ENCODE measurements at places on chromosomes 1 and 21.

DNA sequence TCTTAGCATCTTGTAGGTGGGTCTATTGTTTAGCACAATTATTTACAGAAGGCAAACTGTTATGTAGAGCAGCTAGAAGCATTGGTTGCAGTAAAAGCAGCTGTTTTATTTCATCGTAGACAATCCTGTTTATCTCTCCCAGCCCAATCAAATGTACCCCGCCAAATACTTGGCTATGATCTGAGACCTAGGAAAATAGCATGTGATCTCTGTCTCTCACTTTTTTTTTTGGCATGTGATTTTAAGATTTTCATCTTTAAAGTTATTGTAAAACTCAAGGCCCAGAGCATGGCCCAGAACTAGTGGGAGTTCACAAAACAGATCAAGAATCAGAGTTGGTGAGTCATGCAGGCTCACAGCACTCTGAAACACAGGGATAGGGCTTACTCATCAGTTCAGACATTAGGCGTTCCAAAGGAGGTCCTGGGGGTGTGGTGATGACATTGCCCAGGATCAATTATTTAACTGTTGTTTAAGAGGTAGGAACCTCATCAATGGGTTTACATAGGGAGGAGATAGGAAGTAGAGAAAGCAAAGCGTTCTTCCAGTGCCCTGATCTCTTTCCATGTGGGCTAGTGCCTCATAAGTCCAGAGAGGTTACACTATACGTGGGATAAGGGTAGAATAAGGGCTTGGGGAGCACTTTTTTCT, 40.2 kb downstream of the TBX19 start:
- no peaks in the 10 kb centered on the region for H3K36me3 ChIP-seq
- H3K27me3 ChIP-seq, result no peaks in the 10 kb centered on the region
- no peaks in the 10 kb centered on the region for H3K4me1 ChIP-seq
- no peak overlapping the region for H3K27ac ChIP-seq
- peak; percentile 7 for DNase-seq

DNA sequence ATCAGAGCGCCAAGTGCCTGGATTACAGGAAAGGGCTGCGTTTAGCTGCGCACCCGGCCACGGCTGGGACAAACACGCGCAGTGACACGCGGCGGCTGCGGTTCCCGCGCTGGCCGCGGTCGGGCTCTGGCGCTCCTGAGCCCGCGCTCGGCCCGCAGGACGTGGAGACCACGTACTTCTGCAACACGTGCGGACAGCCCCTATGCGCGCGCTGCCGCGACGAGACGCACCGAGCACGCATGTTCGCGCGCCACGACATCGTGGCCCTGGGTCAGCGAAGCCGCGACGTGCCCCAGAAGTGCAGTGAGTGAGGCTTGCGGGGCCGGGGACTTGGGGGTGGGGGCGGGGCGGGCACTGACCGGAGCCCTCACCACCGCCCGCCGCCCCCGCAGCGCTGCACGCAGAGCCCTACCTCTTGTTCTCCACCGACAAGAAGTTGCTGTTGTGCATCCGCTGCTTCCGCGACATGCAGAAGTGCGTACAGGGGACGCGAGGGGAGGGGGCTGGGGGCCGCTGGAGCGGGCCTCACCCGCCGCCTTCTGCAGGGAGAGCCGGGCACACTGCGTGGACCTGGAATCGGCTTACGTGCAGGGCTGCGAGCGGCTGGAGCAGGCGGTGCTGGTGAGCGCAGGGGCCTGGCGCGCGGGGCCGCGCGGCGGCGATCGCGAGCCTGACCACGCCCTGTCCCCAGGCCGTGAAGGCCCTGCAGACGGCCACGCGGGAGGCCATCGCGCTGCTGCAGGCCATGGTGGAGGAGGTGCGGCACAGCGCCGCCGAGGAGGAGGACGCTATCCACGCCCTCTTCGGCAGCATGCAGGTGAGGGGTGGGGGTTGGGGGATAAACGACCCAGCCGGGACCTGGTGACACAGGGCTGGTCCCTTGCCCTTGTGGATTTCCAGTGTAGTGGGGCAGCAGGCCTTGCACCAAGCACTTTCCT, 3.1 kb downstream of the RNF207 start:
- DNase-seq, result no peak
- peaks cover 17% of the 10 kb centered on the region for H3K4me1 ChIP-seq
- H3K36me3 ChIP-seq, result no peaks in the 10 kb centered on the region
- H3K27me3 ChIP-seq, result no peaks in the 10 kb centered on the region

GRCh38 chr1:246519514-246519913, 12.4 kb upstream of the SMYD3 start:
- no peaks in the 10 kb centered on the region for H3K27me3 ChIP-seq
- H3K27ac ChIP-seq, result no peak overlapping the region
- no peaks in the 10 kb centered on the region for H3K4me1 ChIP-seq
- no peaks in the 10 kb centered on the region for H3K36me3 ChIP-seq
- DNase-seq, result no peak

DNA sequence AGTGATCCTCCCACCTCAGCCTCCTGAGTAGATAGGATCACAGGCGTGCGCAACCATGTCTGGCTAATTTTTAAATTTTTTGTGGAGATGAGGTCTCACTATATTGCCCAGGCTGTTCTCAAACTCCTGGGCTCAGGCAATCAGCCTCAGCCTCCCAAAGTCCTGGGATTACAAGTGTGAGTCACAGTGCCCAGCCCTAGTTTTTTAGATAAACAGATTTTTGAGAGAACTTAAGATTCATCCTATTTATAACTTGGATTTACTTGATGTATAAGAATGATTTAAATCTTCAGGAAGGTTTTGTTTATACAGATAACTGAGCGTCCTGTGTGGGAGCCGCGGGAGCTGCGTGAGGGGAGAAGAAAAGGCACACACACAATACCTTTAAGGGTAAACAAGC, 26.2 kb downstream of the HEYL start:
- H3K4me1 ChIP-seq, result no peaks in the 10 kb centered on the region
- H3K27me3 ChIP-seq, result no peaks in the 10 kb centered on the region
- H3K4me3 ChIP-seq, result no peak overlapping the region
- peaks cover 7% of the 10 kb centered on the region for H3K36me3 ChIP-seq
- no peak for DNase-seq

DNA sequence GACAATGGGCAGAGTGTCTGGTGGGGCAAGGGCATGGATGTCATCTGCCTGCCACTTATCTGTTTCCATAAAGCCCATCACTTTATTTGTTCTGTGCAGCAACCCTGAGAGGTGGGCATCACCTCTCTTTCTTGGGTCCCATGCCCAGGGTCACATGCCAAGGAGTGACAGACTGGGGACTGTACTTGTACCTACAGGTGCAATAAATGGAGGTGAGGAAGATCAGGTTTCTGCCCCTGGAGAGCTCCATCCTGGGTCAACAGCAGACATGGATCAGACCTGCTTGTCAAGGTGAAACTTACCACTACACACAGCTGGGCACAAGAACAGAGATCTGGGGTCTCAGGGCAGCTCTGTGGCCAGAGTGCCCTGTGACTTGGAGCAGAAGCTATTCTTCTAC, 18.4 kb upstream of the PRDM16 start:
- H3K27me3 ChIP-seq, result no peaks in the 10 kb centered on the region
- no peak for DNase-seq
- no peak overlapping the region for H3K27ac ChIP-seq
- H3K36me3 ChIP-seq, result no peaks in the 10 kb centered on the region

- H3K27ac ChIP-seq, result no peak overlapping the region
- no peaks in the 10 kb centered on the region for H3K27me3 ChIP-seq
- H3K4me3 ChIP-seq, result no peak overlapping the region
- H3K4me1 ChIP-seq, result no peaks in the 10 kb centered on the region
- DNase-seq, result no peak
- H3K36me3 ChIP-seq, result no peaks in the 10 kb centered on the region
These were observed 218.2 kb upstream of the NR5A2 start for GRCh38 chr1:199809311-199809710.

GRCh38 chr1:66395202-66396061, 138.5 kb upstream of the SGIP1 start:
- no peaks in the 10 kb centered on the region for H3K36me3 ChIP-seq
- H3K27ac ChIP-seq, result no peak overlapping the region
- no peak for DNase-seq
- no peaks in the 10 kb centered on the region for H3K27me3 ChIP-seq
- H3K4me1 ChIP-seq, result peaks cover 6% of the 10 kb centered on the region

DNA sequence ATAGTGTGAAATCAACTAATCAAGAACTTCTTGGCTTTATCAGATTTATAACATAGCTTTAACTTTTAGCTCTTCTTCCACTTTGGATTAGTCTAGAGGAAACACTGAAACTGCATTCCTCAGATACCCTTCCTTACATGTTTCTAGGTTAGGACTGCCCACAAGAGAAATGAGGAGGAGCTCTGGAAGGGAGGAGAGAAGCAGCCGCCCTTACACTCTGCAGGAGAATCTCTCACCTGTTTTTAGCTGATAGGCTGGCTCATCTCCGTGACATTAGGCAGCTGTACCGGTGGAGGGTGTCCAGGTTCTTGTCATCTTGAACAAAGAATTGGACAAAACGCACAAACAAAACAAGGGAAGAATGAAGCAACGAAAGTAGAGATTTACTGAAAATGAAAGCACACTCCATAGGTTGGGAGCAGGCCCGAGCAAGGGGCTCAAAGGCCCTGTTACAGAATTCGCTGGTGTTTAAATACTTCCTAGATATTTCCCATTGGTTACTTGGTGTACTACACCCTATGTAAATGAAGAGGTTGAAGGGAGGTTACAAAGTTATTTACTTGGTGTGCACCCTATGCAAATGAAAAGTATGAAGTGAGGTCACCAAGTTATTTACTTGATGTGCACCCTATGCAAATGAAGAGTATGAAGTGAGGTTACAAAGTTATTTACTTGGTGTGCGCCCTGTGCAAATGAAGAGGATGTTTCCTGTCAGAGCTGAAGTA, 524.9 kb upstream of the CHRM3 start:
- no peaks in the 10 kb centered on the region for H3K27me3 ChIP-seq
- no peak overlapping the region for H3K4me3 ChIP-seq
- H3K36me3 ChIP-seq, result no peaks in the 10 kb centered on the region
- no peaks in the 10 kb centered on the region for H3K4me1 ChIP-seq
- DNase-seq, result no peak

GRCh38 chr1:156461781-156462647, 38.6 kb downstream of the MEF2D start:
- no peaks in the 10 kb centered on the region for H3K36me3 ChIP-seq
- no peaks in the 10 kb centered on the region for H3K27me3 ChIP-seq
- peak overlapping the region; percentile 21 for H3K27ac ChIP-seq
- DNase-seq, result no peak

GRCh38 chr21:35204125-35204524, 155.0 kb upstream of the RUNX1 start:
- peak overlapping the region; percentile 31 for H3K27ac ChIP-seq
- peaks cover 23% of the 10 kb centered on the region for H3K4me1 ChIP-seq
- H3K27me3 ChIP-seq, result no peaks in the 10 kb centered on the region
- H3K36me3 ChIP-seq, result no peaks in the 10 kb centered on the region
- no peak for DNase-seq

DNA sequence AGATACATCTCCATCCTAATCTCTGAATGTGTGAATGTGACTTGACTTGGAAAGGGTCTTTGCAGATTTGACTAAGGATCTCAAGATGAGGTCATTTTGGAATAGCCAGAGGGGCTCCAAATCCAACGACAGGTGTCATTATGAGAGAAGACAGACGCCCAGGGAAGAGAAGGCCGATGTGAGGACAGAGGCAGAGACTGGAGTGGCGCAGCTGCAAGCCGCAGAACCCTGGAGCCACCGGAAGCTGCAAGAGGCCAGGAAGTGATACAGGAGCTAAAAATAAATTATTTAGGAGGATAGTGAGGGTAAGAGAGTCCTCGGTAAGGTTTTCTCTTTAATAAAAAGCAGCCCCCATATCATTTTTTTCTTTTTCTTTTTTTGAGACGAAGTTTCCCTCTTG, 9.7 kb upstream of the AADACL4 start:
- H3K4me3 ChIP-seq, result no peak overlapping the region
- H3K4me1 ChIP-seq, result peaks cover 8% of the 10 kb centered on the region
- no peaks in the 10 kb centered on the region for H3K36me3 ChIP-seq
- no peak overlapping the region for H3K27ac ChIP-seq

GRCh38 chr1:184577319-184577718, 177.3 kb downstream of the EDEM3 start:
- no peak overlapping the region for H3K27ac ChIP-seq
- DNase-seq, result no peak
- H3K4me1 ChIP-seq, result no peaks in the 10 kb centered on the region

- no peak overlapping the region for H3K4me3 ChIP-seq
- no peak overlapping the region for H3K27ac ChIP-seq
- no peaks in the 10 kb centered on the region for H3K36me3 ChIP-seq
- H3K4me1 ChIP-seq, result no peaks in the 10 kb centered on the region
- no peak for DNase-seq
These were observed 333.3 kb downstream of the MRPL39 start for GRCh38 chr21:25273959-25274358.

GRCh38 chr1:31596737-31597097, 20.4 kb downstream of the TINAGL1 start:
- peaks cover 10% of the 10 kb centered on the region for H3K4me1 ChIP-seq
- no peak overlapping the region for H3K4me3 ChIP-seq
- no peak overlapping the region for H3K27ac ChIP-seq
- no peaks in the 10 kb centered on the region for H3K36me3 ChIP-seq
- no peaks in the 10 kb centered on the region for H3K27me3 ChIP-seq
- no peak for DNase-seq

- H3K4me3 ChIP-seq, result no peak overlapping the region
- H3K27ac ChIP-seq, result peak overlapping the region; percentile 18
- no peaks in the 10 kb centered on the region for H3K36me3 ChIP-seq
- peaks cover 26% of the 10 kb centered on the region for H3K4me1 ChIP-seq
These were observed 2.5 kb upstream of the F3 start for GRCh38 chr1:94543893-94544635.

GRCh38 chr1:56469640-56470371, 109.6 kb downstream of the PLPP3 start:
- H3K27ac ChIP-seq, result no peak overlapping the region
- no peaks in the 10 kb centered on the region for H3K27me3 ChIP-seq
- H3K4me3 ChIP-seq, result no peak overlapping the region
- peaks cover 6% of the 10 kb centered on the region for H3K4me1 ChIP-seq

DNA sequence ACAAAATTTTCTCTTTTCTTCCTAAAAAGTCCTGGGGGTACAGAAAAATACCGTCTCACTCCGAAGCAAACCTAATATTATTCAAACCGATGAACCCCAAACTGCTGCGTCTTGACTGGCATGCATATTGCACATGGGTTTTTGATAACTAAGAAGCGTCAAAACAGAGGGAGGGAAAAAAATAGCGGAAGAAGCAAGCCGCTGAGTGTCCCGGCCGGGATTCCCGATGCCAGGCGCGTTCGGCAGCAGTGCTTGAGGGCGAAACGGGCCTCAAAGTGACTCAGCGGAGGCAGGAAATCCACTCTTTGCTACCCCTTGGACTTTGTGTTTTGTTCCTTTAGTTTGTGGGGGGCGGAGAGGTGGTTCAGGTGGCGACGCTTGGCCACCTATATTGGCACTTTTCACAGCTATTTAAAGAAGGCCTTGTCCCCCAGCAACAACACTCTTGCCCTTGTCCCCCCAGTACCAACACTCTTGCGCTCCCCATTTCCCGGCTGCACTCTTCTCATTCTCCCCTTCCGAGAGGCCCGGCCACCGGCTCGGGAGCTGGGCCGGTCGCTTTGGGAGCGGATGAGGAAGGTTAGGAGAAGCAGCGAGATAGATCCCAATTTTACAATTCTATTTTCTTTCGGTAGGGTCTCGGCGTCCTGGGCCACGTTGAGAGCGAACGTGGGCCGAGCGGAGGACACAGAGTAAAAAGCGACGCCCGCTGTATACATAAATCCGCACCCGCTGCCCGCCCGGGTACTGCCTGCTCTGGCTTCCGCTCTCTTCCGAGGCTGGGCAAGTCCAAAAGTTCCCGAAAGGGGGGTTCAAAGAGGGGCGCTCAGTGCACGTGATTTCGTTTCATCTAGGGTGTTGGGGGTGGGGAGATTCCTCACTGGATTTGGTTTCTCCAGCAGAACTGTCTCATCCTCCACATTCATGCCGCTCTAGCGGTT, 2.5 kb downstream of the LMX1A start:
- DNase-seq, result no peak
- peaks cover 45% of the 10 kb centered on the region for H3K4me1 ChIP-seq
- H3K27me3 ChIP-seq, result peaks cover 21% of the 10 kb centered on the region
- H3K4me3 ChIP-seq, result no peak overlapping the region
- no peaks in the 10 kb centered on the region for H3K36me3 ChIP-seq

Data from thoracic aorta (tissue), 2 donors.